ENCODE measurements at places on chromosomes 7 and 10.

GRCh38 chr7:741850-742249, 14.8 kb upstream of the PRKAR1B start:
- DNase-seq, result no peak

DNA sequence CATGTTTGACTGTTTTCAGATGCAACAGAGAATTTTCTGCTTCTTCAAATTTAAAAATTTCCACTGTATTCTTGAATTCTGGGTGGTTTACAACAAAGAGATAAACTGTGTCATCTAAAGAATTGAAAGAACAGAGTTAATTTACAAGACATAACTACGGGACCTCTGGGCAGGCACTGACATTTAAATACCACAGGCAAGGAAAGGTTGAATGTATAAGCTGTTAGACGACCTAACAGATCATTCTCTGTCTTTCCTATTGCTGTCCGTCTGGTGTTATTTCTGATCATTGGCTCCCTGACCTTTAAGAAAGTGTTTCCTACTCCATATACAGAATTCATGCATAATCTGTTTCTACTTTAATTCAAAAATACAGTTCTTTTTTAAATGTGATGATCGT, 15.5 kb upstream of the PON3 start:
- no peak for DNase-seq

DNA sequence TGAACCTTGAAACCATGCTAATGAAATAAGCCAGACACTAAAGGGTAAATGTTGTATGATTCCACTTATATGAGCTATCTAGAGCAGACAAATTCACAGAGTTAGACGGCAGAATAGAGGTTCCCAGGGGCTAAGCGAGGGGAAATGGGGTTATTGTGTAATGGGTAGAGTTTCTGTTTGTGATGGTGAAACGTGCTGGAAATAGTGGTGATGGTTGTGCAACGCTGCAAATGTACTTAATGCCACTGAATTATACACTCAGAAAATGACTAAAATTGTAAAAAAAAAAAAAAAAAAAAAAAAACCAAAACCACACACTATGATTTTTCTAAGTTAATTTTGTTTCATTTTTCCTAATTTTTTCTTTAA, 30.0 kb downstream of the SFXN4 start:
- DNase-seq, result no peak

DNA sequence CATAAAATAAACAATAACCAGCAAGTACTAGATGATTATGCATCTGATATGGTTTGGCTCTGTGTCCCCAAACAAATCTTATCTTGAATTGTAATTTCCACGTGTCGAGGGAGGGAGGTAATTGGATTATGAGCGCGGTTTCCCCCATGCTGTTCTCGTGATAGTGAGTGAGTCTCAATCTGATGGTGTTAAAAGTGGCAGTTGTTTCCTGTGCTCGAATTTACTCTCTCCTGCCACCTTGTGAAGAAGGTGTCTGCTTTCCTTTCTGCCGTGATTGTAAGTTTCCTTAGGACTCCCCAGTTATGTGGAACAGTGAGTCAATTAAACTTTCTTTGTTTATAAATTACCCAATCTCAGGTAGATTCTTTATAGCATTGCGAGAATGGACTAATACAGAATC, 15.1 kb downstream of the CNTNAP2 start:
- DNase-seq, result no peak

DNA sequence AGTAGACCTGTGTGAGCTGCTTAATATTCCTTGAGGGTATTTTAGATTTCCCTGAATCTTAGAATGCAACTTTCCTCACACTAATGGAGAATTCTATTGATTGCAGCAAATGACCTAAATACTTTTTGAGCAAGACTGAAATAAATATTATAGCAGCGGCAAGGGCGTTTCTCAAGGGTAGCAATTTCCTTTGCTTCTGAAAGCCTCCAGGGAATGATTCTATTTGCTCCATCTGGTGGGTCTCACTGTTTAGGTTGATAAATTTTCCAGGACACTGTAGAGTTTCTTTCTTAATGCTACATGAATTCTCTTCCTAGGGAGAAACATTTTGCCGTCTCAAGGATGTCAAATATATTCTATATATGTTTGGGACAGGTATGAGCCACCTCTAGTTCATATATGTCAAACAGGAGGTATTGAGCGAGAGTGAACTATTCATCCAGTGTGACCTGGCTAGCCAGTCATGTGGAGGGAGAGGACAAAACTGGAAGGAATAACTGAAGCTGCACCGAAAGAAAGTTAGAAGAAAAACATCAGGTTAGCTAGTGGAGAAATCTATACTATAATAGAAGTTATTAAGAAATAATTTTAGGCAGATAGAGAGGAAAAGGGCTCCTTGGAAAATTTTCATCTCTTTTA, 57.9 kb upstream of the FZD8 start:
- DNase-seq, result no peak

GRCh38 chr10:116811691-116812090, 37.6 kb upstream of the ENO4 start:
- DNase-seq, result no peak

GRCh38 chr10:64484811-64485330, 963.7 kb downstream of the REEP3 start:
- no peak for DNase-seq

GRCh38 chr7:50837965-50838364, 55.3 kb upstream of the GRB10 start:
- no peak for DNase-seq

DNA sequence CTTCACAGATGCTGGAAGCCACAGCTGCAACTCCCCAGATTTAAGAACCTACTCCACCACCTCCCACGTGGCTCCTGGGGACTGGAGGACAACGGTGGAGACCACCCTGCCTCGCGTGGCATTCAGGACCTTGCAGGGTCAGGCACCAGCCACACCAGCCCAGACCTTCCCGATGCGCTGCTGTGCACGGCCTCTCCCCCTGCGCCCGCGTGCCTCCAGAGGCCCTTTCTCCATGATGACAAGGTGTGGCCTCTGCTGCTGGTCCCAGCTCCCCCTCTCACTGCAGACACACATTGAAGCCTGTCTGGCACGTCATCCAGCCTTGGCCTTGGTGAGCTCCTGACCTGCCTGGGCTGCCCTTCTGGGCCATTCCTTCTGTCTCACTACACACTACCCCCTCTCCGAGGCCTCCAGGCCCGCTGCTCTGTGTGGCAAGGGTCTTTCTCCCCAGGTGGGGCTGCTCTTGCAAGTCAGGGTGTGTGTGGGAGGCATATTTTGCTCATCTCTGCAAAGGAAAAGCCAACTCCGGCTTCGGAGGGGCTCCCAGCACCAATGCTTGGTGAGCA, 254.8 kb downstream of the MAD1L1 start:
- DNase-seq, result no peak

DNA sequence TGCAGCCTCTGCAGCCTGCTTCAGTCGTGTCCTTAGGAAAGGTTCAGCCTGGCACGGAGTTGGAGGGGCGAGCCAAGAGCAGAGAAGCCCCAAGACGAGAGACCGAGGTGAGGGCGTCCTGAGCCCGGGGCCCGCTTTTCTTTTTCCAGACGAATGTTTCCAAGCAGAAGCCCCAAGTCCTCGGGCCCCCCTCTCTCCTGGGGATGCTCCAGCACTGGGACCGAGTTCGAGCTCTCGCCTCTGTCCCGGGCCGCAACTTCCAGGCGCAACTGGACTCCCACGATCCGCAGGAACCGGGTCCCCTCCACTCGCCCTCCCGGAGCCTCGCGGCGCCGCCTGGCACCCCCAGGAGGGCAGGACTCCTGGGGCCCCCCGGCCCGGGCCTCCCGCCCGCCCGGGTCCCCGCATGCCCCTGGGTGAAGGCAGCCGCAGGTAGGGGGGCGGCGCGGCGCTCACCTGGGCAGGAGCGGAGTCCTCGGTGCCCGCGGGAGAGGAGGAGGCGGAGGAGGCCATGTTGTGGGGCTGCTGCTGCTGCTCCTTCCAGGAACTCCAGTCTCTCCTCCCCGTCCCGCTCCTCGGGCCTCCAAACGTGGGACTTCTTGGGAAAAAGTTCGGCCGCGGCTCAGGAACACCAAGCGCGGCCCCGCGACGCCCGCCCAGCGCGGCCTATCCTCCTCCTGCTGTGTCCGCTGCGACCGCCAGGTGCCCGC, 45.3 kb upstream of the CDK1 start:
- DNase-seq, result no peak

- DNase-seq, result no peak
These were observed 43.4 kb upstream of the GSDME start for GRCh38 chr7:24800667-24801066.

DNA sequence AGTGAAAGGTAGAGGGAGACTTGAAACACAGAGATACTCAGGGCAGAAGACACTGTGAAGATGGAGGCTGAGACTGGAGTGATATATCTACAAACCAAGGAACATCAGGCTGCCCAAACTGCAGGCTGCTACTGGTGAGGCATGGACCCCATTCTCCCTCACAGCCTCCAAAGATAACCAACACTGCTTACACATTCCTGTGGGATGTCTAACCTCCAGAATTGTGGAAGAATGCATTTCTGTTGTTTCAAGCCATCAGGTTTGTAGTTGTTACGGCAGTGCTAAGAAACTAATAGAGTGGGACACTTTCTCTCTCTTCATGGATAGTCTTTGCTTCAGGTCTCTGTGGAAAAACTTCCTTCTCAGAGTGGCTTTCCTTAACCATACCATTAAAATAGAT, 182.6 kb upstream of the TMEM106B start:
- DNase-seq, result no peak

- no peak for DNase-seq
These were observed 52.7 kb downstream of the HTR5A start for GRCh38 chr7:155122831-155123230.

DNA sequence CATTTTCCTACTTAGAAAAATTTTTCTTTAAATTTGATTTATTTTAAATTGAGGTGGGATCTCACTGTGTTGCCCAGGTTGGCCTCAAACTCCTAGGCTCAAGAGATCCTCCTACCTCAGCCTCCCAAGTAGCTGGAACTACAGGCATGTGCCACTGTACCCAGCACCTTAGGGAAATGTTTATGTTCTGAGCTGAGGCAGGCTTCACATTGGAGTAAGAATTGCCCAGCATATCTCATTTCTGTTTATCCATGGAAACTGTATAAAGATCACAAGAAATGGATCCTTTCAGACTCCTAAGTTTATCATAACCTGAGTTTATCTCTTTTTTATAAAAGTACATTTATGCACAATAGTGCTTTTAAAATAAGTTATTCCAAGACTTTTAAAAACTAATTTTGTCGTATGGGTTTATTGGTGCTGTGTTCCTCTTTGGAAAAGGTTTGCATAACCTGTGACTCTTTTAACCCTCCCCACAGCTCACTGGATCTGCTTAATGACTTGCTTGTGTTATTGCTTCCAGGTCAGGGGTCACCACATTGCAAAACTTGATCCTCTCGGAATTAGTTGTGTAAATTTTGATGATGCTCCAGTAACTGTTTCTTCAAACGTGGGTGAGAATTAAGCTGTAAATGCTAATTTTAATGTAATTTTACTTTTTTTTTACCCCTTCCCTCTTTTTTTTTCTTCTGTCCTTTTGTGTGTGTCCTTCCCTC, 40.7 kb downstream of the OGDH start:
- no peak for DNase-seq

DNA sequence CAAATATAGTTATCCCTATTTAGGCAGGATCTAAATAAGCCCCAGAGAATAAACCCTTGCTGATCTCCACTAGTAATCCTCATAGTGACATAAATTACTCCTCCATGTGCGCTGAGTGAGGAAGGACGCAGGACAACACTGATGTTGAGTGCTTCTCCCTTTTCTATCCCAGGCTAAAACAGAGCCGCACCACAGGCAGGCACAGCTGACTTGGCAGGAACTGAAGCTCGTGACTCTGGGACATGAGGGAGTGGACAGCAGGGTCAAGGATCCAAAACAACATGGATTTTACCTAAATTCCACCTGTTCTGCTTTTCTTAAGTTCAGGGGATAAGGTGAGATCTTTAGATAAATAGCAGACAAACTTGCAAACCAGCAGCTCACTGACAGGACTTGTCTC, 46.0 kb downstream of the VOPP1 start:
- DNase-seq, result no peak

DNA sequence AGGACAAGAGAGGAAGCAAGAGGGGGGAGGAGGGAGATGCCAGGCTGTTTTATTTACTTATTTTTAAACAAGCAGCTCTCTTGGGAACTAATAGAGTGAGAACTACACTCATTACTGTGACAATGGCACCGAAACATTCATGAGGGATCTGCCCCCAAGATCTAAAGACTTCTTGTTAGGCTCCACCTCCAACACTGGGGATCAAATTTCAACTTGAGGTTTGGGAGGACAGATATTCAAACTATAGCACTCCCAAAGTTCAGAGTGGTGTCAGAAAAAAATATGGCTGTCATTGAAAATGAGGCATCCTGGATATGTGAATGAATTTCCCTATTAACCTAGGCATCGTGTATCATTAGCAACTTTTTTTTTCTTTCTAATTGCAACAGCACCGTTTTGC, 145.5 kb downstream of the ABCA13 start:
- no peak for DNase-seq

DNA sequence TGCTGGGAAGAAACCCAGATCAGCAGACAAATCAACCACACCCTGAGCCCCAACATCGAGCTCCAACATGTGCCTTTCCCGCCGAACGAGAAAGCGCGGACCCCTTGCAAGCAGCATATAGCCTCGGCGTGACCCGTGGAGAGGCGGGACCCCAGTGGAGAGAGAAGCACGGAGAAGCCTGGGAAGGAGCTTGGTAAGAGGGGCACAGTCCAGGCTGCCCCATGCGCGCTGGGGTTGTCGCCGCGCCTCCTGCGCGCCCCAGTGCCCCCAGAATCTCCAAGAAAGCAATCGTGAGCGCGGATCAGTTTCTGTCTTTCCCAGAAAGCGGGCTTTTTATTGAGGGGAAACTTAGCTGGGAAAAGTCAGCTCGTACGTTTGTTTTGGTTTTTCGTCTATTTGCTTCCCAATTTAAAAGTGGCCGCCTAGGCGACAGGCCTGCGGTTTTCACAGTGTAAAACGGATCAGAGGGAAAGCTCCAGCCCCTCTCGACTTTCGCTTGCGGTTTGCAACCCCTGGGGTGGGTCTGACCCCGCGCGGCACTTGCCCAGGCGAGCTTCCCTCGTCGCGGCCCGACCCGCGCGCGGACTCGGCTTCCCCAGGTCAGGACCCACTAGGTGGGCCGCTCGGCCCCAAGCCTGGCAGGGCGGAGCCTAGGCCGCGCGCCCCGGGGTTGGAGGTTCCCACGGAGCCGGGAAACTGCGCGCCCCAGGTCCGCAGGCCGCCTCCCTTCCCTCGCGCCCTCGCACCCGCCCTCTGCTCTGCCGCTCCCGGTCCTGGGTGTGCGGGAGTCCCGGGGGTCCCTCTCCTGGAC, 31.1 kb downstream of the SKIDA1 start:
- no peak for DNase-seq

- no peak for DNase-seq
These were observed 645 bp downstream of the SLC26A4 start for GRCh38 chr7:107661081-107661864.

All from cortex of kidney (tissue), 1 donor.